ENCODE measurements at places on chromosomes 6 and 20.

DNA sequence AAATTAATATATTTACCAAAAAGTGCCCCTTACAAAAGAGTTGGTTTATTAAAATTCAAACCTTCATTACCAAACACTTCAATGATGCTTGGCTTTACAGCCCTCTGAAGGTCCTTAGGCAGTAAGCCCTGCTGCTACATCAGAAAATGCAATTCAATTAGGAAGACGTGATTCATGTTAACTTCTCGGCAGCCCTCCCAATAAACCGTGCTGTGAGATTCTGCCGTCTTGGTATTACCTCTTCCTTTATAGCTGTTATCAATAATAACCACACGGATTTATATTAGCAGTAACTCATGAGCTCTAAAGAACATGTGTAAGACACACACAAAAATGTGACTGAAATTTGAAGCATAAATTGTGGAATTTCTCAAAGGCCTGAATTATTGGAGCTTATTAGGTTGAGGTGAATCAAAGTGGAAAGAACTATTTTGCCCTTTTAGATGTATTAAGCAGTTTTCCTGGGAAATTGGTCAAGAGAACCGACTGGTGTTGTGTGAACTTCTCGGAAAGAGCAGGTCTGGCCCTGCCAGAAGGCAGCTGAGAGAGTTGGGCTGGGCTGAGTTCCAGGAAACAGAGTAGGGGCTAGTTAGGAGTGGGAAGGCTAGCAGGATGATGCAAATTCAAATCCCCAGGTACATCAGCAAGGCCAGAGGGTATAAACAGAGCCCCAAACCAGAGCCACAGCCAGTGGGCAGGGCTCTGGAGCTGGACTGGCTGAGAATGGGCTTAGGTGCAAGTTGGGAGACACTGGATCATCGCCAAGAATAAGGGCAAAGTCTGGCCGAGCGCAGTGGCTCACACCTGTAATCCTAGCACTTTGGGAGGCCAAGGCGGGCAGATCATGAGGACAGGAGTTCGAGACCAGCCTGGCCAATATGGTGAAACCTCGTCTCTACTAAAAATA is 33.1 kb downstream of the FGD2 start:
- no peak for DNase-seq

DNA sequence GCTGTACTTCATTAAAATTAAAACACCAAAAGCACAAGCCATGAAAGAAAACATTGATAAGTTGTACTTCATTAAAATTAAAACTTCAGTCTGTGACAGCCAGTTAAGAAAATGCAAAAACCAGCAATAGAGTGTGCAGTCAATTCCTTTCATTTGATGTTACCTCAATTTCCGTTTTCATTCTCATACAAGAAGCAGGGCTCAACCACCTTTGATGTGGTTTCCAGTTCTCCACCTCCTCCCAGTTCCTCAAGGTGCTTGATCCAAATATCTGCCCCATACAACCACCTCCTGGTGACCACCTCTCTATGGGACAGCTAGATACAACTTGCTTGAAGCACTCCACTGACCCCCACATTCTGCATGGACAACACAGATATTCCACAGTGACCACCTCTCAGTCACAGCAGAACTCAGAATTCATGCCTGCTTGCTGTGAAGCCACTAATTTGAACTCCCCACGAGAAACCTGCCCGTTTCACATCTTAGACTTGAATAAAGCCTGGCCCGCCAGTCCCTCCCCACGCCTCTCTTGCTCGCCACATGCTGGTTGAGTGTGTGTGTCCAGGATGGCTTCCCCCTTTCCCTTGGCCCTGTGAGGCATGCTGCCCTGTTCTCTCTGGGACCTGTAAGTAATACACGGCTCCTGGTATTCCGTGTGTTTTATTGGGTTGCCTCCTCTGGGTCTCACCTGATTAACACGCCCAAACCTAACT is 66.1 kb downstream of the FAM50B start:
- no peak for DNase-seq

DNA sequence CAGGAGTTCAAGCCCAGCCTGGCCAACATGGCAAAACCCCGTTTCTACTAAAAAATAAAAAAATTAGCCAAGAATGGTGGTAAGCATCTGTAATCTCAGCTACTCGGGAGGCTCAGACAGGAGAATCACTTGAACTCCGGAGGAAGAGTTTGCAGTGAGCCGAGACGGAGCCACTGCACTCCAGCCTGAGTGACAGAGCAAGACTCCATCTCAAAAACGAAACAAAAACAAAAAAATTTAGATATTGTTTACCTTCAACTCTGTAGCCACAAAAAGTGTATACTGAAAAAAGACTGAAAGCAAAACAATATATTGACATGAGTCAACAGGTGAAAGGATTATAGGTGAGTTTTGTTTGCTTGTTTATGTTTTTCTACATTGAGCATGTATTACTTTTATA is 30.6 kb upstream of the TAB2 start:
- no peak for DNase-seq

- DNase-seq: no peak
These were observed 183.1 kb upstream of the RALGAPA2 start for GRCh38 chr20:20895537-20895936.

GRCh38 chr6:107987805-107988204 is 29.8 kb upstream of the SEC63 start:
- DNase-seq: no peak

DNA sequence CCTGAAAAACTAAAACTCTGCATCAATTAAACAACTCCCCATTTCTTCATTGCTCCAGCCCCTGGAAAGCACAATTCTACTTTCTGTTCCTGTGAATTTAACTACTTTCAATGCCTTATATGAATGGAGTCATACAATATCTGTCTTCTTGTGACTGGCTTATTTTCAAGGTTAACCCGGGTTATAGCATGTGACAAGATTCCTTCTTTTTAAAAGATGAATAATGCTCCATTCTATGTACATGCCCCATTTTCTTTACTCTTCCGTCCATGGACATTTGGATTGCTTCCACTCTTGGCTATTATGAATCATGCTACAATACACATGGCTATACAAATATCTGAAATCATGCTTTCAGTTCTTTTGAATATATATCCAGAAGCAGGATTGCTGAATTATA is 334.9 kb upstream of the ID4 start:
- DNase-seq: no peak

GRCh38 chr20:61737812-61738443 is 327.8 kb downstream of the TAF4 start:
- no peak for DNase-seq

DNA sequence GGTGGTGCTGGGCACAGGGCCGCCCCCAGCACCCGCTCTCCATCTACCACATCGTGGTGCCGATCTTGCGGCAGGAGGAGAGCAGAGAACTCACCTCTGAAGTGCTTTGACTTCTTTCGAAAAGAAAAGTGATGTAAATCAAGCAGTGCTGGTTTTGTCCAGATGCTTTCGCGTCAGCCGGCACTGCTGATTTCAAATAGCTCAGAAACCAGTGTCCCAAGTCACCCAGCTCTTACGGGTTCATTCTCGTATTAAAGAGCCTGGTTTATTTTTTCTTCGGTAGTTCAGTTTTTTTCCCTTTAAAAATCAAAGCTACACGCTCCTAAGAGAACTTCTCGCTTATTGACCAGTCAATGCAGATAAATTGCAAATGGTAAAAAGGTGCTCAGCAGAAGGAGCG is 32.1 kb downstream of the MYT1 start:
- no peak for DNase-seq

DNA sequence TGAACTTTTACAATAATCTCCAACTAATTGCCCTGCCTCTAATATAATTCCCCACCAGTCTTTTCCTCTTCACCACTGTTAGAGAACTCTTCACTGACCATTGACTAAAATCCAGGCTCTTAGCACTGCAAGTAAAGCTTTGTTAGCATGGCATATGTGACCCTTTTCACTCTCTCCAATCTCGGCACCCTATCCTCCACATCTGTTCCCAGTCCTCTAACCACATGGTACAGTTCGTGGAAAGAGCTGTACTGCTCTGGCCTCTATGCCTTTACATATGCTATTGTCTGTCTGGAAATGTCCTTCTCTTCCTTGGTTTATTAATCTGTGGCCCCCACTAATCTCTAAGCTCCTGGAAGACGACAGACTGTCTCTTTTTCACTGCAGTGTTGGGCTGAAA is 63.0 kb upstream of the EIF2S2 start:
- DNase-seq: no peak

- DNase-seq: no peak
These were observed 44.6 kb upstream of the GGTLC1 start for GRCh38 chr20:24033151-24033550.

DNA sequence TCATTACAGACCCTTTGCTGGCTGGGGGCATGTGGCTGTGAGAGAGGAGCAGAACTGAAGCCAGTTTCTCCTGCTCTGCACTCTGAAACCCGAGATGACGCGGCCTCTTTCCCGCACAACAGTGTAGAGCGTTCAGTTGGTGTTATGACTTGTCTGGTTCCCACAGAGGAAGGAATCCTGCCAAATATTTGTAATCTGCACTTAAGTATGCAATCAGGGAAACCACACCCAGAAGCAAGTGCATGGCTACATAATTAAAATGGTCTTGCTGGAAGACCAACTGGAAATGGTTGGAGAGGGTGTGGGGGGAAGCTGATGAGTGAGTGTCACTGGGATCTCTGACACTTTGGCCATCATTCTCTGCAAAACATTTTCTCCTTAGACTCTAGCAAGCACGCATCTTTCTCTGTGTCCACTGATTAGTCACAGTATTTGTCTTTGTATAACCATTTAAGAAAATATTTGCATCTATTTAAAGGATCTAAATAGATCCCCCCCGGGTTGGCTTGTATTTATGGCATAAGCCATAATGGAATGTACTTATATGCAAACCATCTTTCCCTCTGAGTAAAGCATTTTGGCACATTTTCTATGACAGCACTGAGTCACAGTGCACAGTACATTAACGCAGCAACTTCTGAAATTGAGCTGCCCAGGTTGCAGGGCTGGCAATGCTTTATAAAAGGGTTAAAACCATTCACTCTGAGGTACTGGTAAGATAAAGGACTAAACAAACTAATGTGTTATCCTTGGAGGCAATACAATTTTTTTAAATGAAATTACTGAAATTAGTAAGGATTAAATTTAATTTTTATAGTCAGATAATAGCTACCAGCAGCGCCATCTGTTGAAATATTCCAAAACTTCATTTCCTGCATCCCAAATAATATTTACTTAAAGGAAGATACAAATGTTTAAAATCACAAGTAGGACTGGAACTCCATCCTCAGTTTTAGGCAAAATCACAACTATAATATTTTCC is 76.7 kb downstream of the FOXC1 start:
- DNase-seq: no peak

- no peak for DNase-seq
These were observed 80.5 kb downstream of the PRSS35 start for GRCh38 chr6:83592770-83593394.

- no peak for DNase-seq
These were observed 9.7 kb downstream of the GHRH start for GRCh38 chr20:37251825-37252477.

- DNase-seq: no peak
These were observed 82.7 kb downstream of the SIM1 start for GRCh38 chr6:100382031-100382430.

DNA sequence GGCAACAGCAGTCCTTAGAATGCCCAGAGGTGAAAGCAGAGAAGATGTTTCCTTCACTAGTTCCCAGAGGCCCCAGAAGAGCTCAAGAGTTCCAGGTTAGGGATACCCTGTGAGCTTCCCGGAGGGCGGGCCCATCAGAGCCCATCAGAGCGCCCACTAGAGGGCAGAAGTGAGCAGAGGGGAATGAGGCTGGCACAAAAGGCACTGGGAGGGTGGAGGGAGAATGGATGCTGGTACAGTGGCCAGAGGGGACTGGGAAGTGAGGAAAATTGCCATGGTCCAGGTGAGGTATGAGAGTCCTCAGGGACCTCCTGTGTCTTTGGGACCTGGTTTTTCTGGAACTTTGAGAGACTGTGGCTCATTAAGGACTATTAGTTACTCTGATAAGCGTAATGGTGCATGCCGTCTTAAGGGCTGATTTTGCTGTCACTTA is 57.3 kb downstream of the LINC00237 start:
- DNase-seq: peak; percentile 52

DNA sequence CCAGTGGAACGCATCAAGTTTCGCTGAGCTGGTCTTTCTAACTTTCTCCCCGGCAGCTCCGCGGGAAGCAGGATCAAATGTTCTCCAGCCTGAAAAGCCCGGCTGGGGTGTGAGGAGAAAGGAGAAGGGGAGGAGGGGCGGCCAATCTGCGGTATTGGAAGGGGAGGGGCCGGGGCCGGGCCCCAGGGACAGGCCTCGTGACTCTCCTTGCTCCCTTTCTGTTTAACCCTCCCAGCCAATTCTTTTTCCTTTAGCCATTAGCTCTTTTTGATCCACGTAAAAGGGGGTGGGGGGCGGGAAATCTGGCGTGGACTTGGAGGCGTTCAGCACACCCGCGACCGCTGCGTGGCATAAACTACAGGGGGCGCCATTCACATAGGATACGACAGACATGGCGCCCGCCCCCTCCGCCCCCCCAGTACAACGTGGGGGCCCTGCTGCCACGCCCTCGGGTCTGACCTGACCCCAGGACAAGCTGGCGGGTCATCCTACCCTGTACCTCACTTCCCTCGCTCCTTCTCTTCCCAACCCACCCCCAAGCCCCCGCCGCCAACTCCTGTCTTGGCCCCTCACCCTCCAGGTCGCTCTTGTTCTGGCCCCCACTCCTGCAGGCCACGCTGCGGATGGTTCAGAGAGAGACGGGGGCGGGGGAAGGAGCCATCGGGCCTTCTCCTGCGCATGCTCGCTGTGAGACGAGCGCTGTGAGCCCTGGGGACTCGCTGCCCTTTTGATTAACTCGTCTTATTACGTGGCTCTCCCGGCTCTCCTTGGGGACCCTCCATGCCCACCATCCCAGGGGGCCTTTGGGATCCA is 7.8 kb upstream of the MDGA1 start:
- peak; percentile 68 for DNase-seq

DNA sequence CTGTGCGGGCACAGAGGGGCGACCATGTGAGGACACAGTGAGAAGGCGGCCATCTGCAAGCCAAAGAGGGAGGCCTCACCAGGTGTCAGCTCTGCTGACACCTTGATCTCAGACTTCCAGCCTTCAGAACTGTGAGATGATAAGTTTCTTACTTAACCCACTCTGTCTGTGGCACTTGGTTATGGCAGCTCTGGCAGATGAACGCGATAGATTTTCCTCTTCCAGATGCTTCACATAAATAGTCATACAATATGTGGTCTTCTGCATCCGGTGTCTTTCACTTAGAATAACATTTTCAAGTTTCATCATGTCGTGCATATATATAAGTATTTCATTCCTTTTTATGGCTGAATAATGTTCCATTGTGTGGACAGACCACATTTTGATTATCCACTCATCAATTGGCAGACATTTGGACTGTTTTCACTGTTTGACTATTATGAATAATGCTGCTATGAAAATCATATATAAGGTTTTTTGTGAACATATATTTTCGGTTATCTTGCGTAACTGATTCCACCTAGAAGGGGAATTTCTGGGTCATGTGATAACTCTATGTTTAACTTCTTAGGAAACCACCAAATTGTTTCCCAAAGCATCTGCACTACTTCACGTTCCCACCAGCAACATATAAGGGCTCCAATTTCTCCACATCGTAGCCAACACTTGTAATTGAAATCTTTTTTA is 30.2 kb downstream of the PRR18 start:
- DNase-seq: no peak

GRCh38 chr6:44805238-44805846 is 417.8 kb downstream of the CDC5L start:
- no peak for DNase-seq

GRCh38 chr6:130598021-130598989 is 228.9 kb upstream of the SMLR1 start:
- DNase-seq: no peak

- DNase-seq: no peak
These were observed 12.7 kb downstream of the NOL4L start for GRCh38 chr20:32572271-32572968.
